ENCODE measurements at places on chromosomes 6 and 20.
A peak's percentile ranks its signal among the peaks of the same experiment; 100 is the strongest.

GRCh38 chr6:122845916-122846612 lies 57.0 kb downstream of the SMPDL3A start:
- no peak for DNase-seq

DNA sequence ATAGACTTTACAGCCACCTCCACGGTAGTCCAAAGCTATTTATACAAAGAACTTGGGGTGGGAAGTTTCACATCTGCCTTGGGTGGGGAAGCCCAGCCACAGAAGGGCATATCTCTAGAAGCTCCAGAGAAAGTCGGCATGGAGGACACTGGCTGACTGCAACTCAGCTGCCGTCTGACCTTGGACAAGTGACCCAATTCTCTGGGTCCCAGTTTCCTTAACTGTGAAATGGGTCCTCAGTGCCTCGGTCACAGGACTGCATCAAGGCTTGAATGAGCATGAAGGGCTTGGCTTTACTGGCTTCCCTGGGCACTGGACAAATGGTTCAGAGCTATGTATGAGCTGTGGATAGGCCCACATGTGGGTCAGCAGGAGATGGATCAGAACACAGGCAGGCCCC lies 58.6 kb downstream of the NOL4L start:
- no peak for DNase-seq

- no peak for DNase-seq
These were observed at the start of gene TRIM10 for GRCh38 chr6:30160785-30161531. Gene TRIM10 (minus strand): TSS chr6:30161211. CDS start chr6:30160858, 353 bp downstream.

DNA sequence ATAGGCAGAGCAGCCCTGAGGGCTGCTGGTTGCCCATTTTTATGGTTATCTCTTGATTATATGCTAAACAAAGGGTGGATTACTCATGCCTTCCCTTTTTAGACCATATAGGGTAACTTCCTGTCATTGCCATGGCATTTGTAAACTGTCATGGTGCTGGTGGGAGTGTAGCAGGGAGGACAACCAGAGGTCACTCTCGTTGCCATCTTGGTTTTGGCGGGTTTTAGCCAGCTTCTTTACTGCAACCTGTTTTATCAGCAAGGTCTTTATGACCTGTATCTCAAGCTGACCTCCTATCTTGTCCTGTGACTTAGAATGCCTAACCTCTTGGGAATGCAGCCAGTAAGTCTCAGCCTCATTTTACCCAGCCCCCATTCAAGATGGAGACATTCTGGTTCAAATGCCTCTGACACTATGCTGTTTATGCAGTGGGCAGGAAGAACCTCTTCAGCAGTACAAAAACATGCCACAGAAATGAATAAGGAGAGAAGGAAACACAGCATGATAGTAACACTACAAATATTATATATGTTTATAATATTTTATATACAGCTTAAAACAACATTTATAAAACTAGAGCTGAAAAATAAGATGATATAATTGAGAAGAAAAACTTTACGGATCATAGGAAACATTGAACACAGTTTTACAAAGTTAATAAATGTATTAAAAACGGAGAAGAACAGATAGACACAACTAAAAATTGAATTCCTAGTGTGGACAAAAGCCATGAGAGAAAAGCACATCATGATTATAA lies 58.9 kb upstream of the SAMD5 start:
- DNase-seq = no peak

DNA sequence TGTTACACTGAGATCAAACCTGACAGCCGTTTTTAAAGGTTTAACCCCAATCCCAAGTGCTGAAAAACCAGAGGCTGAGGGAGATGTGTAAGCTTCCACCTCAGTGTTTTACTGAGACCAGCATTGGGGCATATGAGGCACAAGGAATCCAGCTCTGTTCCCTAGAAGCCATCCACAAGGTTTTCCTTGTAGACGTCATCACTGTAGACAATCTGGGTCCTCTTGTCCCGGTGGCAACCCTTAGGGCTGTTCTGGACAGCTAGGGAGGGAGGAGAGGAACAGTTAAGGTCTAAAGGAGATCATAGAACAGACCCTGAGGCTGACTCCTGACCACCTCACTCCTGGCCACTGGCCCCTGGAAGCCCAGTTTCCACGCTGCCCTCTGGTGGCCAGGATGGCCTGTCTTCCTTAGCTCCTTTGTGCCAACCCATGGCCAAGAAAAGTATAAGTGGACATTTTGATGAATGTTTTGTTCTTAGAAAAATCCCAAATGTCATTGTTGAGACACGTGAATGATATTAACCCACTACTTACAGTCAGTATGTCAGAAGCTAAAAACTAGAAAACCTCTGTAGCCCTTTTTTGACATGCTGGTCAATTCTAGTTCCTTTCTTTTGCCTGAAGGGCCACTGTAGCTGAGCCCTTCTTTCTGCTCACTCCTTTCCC lies 6.4 kb downstream of the CFB start:
- DNase-seq = peak; percentile 58

GRCh38 chr20:22453244-22454080 lies 130.9 kb downstream of the FOXA2 start:
- no peak for DNase-seq

DNA sequence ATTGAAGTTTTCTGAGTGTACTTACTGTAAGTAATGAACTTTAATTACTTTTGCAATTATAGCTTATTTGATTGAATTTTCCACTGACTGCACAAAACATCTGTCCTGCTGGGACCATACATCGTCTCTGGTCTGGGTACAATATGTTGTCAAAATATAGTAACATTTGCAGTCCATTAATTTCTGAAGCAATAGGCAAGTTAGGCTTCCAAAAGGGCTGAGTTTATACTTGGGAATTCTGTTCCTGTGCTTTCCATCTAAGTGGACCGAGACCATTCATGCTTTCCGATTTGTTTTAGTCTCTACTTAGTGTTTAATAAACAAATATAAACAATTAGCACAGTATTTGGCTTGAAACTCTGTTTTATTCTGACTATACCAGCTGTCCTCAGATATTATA lies 139.3 kb downstream of the RFPL4B start:
- no peak for DNase-seq

DNA sequence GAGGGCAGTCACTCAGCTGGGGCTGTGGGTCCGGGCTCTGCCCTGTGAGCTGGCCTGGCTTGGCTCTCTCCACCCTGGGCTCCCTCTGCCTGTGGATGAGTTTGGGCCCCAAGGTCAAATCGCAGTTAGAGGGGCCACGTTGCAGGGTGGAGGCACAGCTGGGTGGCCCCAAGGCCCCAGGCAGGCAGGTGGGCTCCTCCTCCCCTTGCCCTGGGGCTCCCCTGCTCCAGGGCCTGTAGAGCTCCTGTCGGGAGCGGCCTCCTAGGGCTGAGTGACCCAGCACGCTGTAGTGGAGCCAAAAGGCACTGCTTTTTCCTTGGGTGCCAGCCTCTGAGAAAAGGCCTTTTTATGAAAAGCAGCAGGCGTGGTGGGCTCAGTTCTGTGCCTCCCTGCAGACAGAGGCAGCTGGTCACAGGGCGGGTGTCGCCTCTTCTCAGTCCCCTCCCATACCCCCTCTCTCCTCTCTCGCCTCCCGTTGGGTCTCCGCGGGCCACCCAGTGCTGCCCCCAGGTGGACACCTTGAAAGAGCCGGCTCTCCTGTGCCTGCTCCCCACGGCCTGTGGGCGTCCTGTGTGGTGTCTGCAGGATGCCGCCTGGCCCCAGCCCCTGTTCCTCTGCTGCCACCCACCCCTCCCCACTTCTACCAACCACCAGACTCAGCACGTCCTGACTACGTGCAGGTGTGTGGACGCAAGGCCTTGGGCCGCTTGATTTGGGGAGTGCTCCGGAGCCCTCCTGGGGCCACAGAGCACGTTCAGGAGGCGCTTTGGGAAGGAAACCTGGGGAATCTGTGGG lies 13.2 kb downstream of the SS18L1 start:
- DNase-seq = peak; percentile 15

- DNase-seq = no peak
These were observed 94.9 kb upstream of the SPTLC3 start for GRCh38 chr20:12913781-12914443.

DNA sequence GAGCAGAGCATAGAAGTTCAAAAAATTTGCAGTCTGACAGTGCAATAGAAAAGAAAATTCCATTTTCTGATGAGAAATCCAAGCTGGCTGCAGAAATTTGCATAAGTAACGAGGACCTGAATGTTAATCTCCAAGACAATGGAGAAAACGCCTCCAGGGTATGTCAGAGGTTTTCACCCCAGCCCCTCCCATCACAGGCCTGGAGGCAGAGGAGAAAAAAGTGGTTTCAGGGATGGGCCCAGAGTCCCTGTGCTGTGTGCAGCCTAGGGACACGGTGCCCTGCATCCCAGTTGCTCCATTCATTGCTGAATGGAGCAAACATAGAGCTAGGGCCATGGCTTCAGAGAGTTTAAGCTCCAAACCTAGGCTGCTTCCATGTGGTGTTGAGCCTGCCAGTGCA lies 327.9 kb upstream of the KHDRBS2 start:
- no peak for DNase-seq

DNA sequence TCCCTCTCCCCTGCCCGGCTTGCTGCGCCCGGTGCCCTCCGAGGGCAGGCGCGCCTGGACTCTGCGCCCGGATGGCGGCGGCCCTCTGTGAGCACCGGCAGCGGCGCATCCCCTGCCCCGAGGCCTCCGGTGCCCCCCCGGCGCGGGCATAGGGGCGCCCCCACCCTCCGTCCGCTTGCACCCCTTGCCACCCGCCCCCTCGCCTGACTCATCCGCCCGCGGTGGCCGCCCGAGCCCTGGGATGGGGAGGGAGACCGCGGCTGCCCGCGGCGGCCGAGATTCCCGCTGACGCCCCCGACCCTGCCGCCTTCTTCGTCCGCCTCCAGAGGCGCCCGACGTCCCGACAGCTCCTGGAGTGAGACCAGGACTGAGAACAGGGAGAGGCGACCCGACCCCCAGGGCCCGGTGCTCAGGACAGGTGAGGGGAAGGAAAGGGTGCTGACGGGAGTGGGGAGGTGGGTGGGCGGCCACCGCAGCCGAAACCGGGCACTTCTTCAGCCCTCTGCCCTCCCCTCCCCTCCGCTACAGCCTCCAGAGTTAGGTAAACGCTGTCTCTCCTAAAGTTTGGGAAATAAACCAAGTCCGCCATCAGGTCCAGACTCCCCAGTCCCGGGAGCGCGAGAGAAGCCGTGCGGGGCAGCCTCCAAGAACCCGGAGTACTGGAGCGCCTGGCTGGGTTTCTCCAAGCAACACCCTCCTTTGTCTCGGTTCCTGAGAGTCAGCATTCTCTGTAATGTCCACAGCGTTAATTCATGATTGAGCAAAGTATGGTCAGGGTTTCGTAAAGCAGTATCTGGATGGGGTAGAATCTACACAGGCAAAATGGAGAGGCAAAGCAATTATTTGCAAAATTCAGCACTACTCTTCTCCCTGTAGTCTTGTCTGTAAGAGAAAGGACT lies 539 bp downstream of the TMEM200A start:
- no peak for DNase-seq

- no peak for DNase-seq
These were observed 332.7 kb downstream of the CENPW start for GRCh38 chr6:126672649-126673048.

DNA sequence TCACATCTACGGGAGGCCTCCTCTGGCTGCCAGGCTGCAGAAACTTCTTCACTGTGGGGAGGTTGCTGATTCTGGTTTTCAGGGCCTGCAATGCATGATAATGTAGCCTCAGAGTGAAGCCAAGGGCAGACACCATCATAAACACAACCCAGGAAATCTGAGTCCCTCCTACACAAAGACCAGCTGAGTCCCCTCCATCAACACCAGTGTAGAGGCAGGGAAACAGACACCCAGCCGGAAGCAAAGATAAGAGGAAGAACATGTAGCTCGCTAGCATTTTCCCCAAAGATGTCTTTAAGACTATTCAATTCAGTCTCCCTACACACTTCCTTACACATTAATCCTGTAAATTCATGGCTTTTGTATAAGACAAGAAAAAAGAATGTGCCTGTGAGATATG lies 23.6 kb downstream of the GSTA2 start:
- DNase-seq = no peak
